ENCODE measurements at places on chromosomes 6 and 20.

DNA sequence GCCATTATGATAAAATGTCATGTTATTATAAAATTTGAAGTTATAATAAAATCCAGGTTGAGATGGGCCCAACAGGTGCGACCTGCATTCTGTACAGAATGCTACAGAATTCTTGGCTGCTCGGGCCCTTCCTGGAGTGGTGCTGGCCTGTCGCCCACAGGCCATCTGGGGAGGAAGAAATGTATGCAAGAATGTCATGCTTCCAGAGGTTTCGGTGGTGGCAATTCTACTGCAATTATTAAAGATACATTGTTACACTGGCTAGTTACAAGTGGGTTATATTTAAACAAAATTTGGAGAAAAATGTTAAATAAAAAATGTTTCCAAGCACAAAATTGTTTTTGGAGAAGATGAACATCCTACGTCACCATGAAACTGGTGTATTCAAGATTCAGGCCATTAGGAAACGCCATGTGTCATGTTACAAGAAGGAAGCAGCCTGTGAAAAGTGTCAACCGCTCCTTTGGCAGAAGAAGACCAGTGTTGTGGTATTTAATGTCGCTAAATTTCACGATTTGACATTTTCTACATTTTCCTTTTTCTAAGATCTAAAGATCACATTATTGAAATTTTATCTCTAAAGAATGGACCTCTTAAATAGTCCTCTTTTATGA lies 7.1 kb downstream of the RAMACL start:
- no peak for DNase-seq

- DNase-seq: no peak
Observed at GRCh38 chr6:1855890-1856289, 246.2 kb downstream of the FOXC1 start.

DNA sequence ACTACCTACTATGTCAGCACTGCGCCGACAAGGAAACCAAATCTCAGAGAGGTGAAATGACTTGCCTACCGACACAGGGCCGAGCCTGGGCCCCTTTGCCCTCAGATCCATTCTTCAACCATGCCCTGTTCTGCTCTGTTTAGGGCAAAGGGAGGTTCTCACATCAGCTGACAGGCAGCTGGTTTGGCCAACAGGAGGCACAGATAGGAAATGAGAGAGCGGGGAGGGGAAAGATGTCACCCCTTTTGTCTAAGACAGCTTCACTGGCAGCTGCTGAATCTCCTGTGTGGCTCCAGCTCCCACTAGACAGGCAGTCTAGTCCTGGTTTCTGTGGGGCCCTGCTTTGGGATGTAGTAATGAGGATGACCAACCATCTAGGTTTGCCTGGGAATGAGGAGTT lies 158.7 kb downstream of the TMEM200A start:
- DNase-seq: no peak

GRCh38 chr6:139334806-139335446 lies 39.5 kb downstream of the CITED2 start:
- DNase-seq: no peak

DNA sequence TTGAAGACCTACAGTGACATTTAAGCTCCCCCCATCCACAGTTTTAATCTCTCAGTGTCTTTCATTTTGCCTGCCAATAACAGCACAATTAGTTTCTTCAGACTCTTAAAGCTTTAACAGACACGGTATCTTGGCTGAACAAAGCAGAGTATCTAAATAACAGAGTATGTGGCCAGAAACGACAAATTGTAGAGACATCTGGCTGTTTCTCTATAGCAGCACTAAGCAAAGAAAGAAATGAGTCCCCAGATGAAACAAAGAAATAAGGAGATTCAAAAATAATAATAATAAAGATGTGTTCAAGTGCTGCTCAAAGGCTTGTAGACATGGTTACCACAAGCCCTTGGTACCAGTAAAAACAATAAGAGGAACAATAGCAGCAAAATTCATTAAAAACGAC lies 97.8 kb upstream of the HDAC2 start:
- no peak for DNase-seq

GRCh38 chr6:34575326-34575725 lies 19.2 kb upstream of the SPDEF start:
- DNase-seq: no peak

- no peak for DNase-seq
Observed at GRCh38 chr20:57649617-57650015, 29.4 kb upstream of the ZBP1 start.

DNA sequence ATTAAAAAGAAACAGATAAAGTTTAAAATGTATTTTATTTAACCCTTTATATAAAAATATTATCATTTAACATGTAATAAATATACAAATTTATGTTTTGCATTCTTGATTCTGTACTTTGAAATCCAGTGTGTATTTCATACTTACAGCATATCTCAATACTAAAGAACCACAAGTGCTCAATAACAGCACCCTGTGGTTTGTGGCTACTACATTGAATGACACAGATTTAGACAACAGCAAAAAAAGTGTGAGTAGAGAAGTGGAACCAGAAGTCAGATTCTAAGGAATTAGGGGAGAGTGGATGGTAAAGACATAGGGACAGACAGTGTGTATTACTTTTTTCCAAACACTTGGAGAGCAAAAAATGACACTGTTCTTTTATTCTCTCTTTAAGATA lies 524.5 kb downstream of the BMP2 start:
- DNase-seq: no peak

GRCh38 chr6:143399775-143400174 lies 50.7 kb downstream of the ADAT2 start:
- no peak for DNase-seq

DNA sequence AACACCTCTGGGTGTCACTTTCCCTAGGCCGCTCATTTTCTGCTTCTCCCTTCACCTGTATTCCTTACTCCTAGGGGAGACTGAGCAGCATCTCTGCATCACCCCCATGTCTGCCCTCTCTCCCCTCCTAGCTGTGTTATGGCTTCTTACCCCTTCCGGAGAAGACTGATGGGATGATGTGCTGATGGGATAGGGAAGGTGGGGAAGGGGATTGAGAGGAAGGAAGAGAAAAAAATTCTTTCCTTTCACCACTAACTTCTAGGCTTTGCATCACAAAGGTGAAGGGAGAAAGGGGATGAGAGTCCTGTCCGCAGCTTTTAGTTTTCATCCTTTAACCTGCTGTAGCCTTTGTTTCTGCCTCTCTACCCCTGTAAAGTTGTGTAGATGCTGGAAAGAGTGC lies 26.7 kb downstream of the AKAP7 start:
- no peak for DNase-seq

DNA sequence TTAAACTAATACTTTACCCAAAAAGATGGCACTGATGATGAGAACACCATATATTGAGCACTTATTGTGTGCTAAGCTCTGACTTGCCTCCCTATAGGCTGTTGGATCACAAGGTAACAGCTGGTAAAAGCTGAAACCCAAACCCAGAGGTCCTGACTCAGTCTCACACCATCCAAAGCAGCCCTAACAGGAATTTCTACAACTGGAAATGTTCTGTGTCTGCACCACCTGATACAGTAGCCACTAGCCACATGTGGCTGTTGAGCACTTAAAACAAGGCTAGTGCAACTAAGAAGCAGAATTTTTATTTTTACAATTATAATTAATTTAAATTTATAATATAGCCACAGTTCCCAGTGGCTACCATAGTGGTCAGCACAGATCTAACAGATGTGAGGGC lies 15.6 kb upstream of the MATN4 start:
- DNase-seq: no peak

DNA sequence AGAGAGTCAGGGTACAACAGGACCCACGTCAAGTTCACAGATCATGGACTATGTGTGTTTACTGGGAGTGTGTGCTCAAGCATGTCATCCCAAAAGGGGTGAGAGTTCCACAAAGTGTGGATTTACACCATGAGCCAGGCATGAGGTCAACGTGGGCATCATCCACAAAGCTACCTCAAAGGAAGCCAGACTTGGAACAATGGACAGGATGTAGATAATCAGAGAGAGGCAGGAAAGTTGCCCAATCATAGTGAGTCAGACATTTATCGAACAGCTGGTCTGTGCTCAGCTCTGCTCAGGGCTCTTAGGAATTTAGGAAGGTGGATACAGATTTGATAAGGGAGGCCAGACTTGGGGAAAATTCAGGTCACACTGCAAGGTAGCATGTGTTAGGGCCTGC lies 317.2 kb upstream of the CDYL start:
- no peak for DNase-seq

- no peak for DNase-seq
Observed at GRCh38 chr6:113634352-113635163, 222.6 kb upstream of the MARCKS start.

GRCh38 chr6:17220040-17220910 lies 60.9 kb upstream of the RBM24 start:
- no peak for DNase-seq

- DNase-seq: no peak
Observed at GRCh38 chr20:43940518-43941225, 26.0 kb downstream of the TOX2 start.

DNA sequence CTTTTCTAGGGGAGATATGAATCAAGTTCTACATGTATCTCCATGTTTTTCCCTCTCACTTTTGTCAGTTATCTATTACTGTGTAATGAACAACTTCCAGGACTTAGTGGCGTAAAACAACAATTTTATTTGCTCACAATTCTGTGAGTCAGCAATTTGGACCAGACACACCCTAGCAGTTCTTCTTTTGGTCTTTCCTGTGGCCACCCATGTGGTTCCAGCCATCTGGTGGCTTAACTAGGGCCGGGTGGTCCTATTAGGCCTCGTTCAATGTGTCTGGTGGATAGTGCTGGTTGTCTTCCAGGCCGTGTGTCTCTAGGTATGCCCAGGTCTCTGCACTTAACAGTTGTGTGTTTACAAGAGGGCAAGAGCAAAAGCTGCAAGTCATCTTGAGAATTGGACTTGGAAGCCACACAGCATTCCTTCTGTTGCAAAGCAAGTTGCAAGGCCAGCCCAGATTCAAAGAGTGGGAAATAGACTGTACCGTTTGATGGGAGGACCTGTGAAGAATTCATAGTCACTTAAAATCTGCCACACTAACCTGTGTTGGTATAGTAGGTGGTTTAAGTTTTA lies 20.8 kb upstream of the SLC35D3 start:
- no peak for DNase-seq

DNA sequence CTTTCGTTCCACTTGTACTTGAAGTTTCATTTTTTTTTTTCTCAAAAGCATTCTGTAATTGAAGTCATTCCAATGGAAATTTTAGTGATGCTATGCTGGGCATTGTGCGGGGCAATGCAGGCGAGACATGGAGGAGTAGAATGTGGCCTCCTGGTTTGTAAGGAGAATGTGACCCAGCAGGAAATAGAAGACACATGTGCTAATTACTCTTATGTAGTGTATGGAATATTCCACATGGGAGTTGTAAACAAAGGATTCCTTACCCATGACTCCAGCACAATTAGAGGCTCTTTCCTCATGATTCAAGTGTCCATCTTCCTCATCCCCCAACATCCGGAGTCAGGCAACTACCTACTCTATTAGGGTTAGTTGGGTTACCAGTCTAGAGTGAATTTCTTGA lies 14.9 kb upstream of the RFPL4B start:
- no peak for DNase-seq

DNA sequence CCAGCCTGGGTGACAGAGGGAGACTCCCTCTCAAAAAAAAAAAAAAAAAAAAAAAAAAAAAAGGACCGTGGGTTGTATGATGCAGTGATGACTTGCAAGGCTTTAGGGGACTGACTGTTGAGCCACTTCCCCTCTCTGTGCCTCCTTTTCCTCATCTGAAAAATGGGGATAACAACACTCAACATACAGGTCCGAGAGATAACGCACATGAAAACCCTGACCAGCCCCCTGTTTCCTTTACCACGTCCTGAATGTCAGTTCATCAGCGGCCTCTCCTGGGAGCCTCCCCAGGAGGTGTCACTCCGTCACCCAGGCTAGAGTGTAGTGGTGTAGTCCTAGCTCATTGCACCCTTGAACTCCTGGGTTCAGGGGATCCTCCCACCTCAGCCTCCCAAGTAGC lies 3.9 kb downstream of the SLA2 start:
- no peak for DNase-seq

GRCh38 chr6:71585472-71585871 lies 296.9 kb downstream of the OGFRL1 start:
- no peak for DNase-seq

GRCh38 chr6:38978139-38978704 lies 70.4 kb upstream of the GLP1R start:
- DNase-seq: no peak

DNA sequence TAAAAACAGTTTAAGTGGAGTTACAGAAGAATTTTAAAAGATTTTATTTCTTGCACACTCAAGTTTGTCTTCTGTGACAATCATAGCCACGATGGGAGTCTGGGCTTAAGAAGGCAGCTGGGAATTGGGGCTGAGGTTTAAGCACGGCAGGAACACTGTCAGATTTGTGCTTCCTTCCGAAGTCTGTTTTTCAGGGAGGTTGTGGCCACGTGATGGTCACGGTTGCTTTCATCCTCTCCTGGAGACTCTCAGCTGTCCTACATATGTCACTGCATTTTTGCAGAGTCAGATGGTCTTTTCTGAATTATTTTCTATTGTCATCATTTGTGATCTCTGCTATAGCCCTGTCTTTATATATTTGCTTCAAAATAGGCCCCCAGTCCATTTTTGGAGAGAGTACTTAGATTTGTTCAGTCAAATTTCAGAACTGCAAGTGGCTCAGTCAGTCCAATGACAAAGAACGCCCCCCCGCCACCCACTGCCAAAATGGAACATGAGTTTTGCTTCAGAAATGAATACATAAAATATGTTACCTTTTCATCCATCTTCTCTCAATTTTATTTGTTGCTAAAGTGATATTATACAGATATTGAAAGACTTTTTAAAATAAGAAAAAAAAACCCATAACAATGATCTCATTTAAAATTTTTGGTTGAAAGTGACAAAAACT lies 111.8 kb upstream of the ZFP64 start:
- DNase-seq: no peak

DNA sequence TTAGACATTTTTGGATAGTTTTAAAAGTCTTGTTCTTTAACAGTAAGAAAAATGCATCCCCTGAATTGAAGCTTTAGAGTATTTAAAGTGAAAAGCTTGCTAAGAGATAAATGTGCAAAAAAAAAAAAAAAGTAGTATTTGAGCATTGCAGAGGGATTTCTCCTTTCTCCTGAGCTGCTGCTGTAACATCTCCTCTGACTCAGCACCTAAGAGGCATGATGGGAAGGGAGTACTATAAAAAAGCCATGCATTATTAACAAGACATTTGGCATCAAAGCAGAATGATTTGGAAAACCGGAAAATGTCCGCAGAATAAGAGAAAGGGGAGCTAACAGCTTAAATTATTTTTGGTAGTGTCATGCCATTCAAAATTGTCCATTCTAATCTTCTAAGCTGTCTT lies 27.9 kb downstream of the B4GALT5 start:
- DNase-seq: no peak

Measured in mesenteric fat pad (tissue), 1 donor.